ENCODE measurements at places on chromosomes 16 and 17. TPM values are rescaled to one million over a fixed set of nuclear protein-coding genes. Genes with fewer than 3 reads are reported as not detected.

TMC5 gene
- not detected for total RNA-seq

KRTAP2-2 gene
- total RNA-seq = not detected

CIITA gene
- 23.3 TPM for total RNA-seq

- no peaks in the 10 kb centered on the region for H3K4me1 ChIP-seq
- H3K4me3 ChIP-seq = no peak overlapping the region
- H3K27me3 ChIP-seq = peaks cover 11% of the 10 kb centered on the region
- no peaks in the 10 kb centered on the region for H3K36me3 ChIP-seq
- no peak overlapping the region for H3K27ac ChIP-seq
Observed at GRCh38 chr16:86220561-86220960, 289.8 kb upstream of the FOXF1 start.

DNA sequence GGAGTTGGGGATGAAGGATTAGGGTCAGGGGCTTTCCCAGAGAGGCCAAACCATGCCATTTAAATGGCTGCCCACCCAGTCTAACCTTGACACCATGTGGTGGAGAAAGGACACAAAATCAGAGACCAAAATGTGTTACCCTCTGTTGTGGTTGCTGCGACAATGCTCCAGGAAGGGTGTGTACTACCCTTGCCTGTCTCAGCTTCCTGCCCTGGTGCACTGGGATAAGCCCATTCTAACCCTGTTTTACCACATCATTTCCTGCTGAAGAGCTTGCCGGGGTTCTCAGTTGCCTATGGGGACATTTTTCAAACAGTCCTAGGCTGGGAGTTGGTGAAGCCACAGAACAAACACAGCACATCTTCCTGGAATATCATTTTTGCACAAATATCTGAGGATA is 4.9 kb downstream of the OR4D1 start:
- DNase-seq = peak; percentile 82
- peaks cover 18% of the 10 kb centered on the region for H3K27me3 ChIP-seq
- peaks cover 58% of the 10 kb centered on the region for H3K4me1 ChIP-seq
- peak overlapping the region; percentile 91 for H3K27ac ChIP-seq

PDK2 gene
- total RNA-seq = 18.1 TPM

KRTAP16-1 gene
- total RNA-seq = not detected

DNA sequence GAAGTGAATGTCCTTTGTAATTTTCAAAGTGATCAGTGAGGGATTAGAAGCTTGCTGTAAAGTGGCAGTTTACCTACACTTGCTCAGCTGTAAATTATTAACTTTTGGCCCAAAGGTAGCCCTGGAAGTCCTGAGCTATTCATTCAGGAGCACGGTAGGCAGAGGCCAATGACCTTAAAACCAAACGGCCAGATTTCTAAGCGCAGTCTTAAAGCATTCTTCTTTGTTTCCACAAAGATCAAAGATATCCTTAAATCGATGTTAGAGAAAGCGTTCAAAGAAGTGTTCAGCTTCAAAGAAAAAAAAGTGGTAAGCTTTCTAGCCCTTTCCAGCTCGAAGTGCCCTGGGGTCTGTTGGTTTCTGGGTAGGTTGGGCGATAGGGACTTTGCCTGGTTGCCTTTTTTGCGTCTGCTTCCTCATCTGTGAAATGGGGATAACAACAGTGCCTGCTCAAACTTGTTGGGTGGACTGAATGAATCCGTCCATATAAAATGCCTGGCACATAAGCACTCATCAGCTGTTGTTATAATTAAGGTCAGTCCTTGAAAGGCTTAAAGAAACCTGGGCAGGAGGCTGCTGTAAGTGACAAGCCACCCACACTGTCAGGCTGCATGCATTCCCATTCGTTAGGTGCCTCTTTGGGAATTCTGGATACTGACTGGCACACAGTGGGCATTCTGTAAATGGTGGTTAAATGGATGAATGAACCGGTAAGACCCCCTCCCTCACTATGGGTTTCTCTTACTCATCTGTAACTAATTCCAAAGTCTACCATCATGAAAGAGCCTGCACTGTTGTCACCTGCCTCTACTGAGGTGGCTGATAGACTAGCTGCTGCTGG is 113.2 kb downstream of the PRKCA start:
- H3K27ac ChIP-seq = peak overlapping the region; percentile 56
- DNase-seq = no peak
- no peaks in the 10 kb centered on the region for H3K27me3 ChIP-seq
- peaks cover 58% of the 10 kb centered on the region for H3K4me1 ChIP-seq
- H3K36me3 ChIP-seq = peaks cover 23% of the 10 kb centered on the region

SRCIN1 gene
- total RNA-seq = 0.34 TPM

GRCh38 chr16:51003850-51004566 is 147.1 kb downstream of the SALL1 start:
- DNase-seq = no peak
- H3K36me3 ChIP-seq = no peaks in the 10 kb centered on the region
- no peaks in the 10 kb centered on the region for H3K27me3 ChIP-seq
- H3K4me1 ChIP-seq = no peaks in the 10 kb centered on the region
- H3K4me3 ChIP-seq = no peak overlapping the region

ZG16B gene
- 3.7 TPM for total RNA-seq

- H3K4me1 ChIP-seq = no peaks in the 10 kb centered on the region
- H3K27ac ChIP-seq = no peak overlapping the region
- no peak overlapping the region for H3K4me3 ChIP-seq
- H3K27me3 ChIP-seq = no peaks in the 10 kb centered on the region
- no peak for DNase-seq
Observed at GRCh38 chr17:64685705-64686104, 23.6 kb upstream of the SMURF2 start.
